Activated CD4-positive, alpha-beta memory T cell treated with anti-CD3 and anti-CD28 coated beads for 36 hours (primary cell): ENCODE measurements at places on chromosomes 6 and 20.

DNA sequence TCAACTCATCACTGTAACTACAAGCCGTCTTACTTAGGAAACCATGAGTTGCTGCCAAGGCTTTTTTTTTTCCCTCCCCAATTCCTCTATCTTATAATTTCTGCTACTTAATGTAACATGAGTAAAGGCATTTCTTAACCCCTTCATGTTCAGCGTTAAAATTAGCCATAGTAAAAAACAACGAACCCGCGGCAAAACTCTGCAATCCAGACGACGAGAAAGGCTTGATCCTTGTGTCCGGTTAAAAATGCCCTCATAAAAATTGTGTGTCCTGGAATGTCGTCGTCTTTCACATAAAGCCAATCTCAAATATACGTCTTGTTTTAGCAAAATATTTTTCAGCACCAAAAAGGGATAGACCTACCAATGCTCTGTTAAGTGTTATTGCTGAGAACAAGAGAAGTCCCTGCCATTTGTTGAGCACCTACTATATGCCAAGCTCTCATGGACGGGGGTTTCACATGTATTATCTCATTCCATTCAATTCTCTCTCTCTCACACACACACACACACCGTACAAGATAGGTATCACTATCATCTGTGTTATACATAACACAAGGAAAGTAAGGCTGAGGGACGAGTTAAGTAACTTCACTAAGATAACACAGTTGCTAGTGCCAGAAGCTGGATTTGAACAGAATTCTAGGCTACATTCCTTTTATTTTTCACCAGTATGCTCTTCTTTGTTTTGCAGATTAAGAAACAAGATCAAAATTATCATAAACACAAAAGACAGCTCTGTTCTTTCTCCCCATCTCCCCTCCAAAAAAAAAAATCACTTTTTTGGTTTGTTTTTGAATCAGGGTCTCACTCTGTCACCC is 683 bp upstream of the ARHGAP18 start:
- DNase-seq = no peak

DNA sequence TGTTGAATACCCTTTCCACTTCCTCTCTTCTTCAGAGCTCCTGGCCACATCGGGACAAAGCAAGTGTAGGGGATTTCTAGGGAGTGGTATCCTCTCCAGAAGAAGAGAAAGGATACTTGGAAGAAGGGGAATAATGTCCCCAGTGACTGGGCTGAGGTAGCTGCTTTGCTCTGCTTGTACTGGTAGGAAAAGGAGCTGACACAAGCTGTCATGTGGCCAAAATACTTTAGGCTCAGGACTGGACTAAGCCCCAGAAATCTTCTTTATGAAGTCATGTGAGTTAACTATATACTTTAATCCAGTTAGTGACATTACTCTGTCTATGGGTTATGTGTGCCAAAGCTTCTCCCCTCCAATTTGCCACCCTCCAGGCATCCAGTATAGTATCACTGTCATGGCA is 40.5 kb downstream of the AKIRIN2 start:
- no peak for DNase-seq

DNA sequence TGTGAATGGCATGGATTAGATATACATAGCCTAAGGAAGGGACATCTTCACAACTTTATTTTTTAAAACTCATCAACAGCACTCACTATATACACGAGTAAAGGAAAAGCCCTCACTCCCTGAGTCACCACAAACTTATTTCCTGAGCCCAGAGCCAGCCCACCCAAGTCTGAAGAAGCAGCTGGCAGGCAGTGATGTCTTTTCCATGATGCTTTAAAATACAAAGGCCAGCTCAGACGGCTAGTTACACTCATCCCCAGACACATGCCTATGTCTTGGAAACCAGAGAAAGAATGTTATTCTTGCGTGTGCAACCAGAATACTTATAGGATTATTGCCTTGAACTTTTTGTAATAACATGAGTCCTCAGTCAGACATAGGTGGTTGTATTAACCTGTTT is 114.4 kb downstream of the ADGRG6 start:
- DNase-seq = no peak

- DNase-seq = no peak
Observed at GRCh38 chr6:101534821-101535220, 141.3 kb downstream of the GRIK2 start.

DNA sequence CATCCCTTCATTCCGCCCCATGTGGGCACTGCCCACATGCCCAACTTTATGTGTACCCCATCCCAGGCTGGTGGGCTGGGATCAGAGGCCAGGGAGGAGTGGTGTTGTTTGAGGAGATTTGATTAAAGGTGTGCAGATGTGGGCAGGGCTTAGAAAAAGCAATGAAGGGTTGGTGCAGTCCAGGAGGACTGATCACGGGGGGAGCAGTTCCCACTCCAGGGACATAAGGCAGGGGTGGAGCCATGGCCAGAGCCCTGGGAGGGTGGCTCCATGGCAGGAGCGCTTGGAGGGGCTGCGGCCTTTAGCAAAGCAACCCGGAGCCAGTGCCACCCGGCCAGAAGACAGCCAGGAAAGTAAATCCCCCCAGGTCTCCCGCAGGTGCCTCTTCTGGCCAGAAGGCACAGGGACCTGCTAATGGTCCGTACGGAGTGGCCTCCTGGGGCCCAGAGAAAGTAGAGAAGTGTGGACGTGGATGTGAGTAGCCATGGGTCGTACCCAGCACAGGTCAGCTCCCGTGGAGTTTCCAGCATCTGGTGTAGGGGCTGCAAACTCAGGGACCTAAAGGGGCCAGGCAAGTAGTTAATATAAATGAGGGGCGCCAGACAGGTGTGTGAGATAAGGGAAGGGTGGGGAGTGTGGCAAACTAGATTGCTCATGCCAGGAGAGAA is 62.1 kb upstream of the APCDD1L start:
- DNase-seq = no peak

DNA sequence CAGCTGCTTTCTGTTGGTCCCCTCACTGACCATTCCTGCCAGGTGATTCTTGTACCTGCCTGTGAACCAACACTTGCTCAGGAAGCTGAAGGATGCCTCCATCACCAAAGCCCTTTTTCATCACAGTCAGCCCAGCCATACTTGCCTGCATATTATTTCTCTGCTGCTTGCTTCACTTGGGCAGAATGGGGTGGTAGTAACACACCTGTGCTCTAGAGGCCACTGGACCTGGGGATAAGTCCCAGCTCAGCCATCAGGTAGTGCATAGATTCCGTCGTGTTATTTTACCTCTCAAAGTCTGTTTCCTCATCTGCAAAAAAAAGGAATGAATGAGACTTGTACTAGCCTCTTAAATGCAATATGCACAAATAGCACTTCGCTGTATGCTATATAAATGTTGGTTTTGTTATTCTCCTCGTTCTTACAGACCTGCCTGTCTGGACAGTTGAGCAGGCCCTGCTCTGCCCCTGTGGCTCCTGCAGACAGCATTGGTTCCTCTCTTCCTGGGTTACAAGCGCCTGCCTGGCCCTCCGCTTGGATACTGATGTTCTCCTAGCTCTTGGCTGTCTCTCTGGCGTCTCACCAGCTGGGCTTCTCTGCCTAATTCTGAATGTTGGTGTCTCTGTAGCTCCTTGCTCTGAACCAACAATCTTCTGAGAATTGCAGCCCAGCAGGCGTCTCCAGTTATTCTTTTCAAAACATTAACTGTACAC is 151.8 kb downstream of the UNC5CL start:
- DNase-seq = no peak

- DNase-seq = peak; percentile 15
Observed at GRCh38 chr6:7505189-7505699, 36.2 kb upstream of the DSP start.
